ENCODE measurements at places on chromosomes 4 and X.

DNA sequence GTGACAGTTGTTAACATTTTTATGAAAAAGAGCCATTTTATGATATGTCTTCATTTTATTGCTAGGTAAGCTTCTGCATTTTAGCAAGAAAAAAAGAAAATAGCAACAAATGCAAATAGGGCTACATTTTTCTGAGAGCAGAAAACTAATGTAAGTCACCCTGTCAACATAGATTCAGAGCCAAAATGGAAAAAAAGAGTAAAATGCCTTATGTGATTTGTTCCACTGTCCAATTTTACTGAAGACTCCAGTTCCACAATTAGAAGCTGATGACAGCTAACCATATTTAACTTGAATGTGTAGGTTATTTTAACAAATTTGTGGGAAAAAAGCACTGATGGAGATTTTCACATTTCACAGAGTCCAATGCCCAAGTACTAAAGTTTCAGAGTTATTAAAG lies 772.3 kb downstream of the FAT4 start:
- no peak for DNase-seq

DNA sequence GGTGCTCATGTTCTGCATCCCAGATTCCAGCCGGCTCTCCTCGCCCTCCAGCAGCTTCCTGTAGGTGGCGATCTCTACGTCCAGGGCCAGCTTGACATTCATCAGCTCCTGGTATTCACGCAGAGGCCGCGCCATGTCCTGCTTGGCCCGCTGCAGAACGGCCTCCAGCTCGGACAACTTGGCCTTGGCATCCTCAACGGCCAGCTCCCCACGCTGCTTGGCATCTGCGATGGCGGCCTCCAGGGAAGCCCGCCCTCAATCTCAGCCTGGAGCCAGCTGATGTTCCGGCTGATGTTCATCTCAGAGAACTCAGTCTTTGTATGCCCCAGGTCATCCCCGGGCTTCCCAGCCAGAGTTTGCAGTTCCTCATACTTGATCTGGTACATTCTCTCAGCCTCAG lies 431.8 kb upstream of the DIPK2B start:
- DNase-seq: no peak

- DNase-seq: no peak
These were observed 15.0 kb downstream of the BOD1L1 start for GRCh38 chr4:13612569-13612968.

GRCh38 chr4:18536428-18536827 lies 514.9 kb upstream of the LCORL start:
- no peak for DNase-seq

DNA sequence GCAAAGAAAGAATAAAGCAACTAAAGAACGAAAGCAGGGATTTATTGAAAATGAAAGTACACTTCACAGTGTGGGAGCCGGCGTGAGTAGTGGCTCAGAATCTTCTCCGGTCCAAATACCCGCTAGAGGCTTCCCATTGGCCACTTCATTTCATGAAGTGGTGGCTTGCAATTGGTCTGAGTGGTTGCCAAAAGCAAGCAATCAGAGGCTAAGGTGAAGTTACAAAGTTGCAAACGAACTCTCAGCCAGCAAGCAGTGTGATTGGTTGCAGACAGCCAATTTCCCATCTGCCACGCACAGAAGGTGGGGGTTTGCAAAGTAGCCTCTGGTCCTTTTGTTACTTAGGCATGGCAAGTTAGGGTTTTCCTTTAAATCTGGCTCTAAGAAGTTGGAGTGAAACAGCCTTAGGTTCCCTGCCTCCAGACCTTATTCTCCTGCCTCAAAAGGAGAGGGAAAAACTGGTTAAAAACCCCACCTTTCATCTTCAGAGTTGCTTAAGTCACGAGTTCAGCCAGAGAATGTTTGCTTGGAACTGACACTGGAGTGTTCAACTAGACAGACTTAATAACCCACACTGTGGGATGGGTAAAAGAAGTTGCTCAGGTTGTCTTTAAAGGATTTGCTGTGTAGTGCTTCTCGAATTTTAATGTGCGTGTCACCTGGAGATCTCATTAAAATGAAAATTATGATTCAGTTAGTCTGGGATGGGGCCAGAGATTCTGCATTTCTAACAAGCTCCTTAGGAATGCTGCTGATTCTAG lies 6.9 kb upstream of the CLOCK start:
- no peak for DNase-seq

DNA sequence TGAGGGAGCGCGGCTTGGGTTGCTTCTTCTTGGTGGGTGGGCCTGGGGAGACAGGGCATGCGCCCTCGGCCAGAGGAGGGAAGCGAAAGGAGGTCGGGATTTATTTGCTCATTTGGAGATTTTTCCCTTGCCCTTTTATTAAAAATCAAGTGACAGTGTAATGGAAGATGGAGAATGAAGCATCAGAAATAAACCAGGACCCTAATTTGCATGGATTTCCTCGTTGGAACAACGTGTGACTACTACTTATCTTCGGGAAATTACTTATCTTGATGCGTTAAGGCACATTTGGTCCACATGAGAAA lies 709 bp upstream of the CLOCK start:
- DNase-seq: no peak

GRCh38 chr4:97900229-97900628 lies 243.0 kb downstream of the STPG2 start:
- no peak for DNase-seq

GRCh38 chr4:5050520-5051277 lies 581 bp upstream of the STK32B start:
- DNase-seq: no peak

GRCh38 chr4:142265536-142265935 lies 580.6 kb downstream of the INPP4B start:
- no peak for DNase-seq

DNA sequence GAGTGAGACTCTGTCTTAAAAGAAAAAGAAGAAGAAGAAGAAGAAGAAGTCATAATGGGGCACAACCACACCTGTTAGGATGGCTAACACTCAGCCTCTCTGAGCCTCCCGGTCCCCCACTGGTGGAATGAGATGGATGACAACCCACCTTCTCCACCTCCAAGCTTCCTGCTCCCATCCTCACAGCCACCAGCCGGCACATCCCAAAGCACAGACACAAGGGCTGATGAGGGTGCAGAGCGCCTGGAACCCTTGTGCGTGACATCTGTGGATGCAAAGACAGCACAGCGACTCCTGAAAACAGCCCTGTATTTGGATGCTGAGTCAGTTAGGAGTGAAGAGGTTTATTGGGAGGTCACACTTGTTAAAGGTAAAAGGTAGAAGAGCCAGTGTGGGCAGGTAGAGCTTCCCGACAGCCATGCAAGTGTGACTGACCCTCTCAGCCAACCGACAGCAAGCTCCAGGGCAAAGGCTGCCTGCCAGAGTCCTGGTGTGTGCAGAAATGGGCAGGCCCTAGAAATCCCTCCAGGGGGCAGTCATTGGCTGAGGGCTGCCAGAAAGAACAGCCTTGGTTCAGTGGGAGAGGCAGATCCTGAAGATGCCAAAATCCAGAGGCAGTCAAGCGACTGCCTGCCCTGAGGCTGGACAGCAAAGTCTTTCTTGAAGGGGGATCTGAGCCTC lies 26.6 kb upstream of the MAN2B2 start:
- no peak for DNase-seq

GRCh38 chr4:23001478-23001877 lies 308.7 kb downstream of the GBA3 start:
- no peak for DNase-seq

DNA sequence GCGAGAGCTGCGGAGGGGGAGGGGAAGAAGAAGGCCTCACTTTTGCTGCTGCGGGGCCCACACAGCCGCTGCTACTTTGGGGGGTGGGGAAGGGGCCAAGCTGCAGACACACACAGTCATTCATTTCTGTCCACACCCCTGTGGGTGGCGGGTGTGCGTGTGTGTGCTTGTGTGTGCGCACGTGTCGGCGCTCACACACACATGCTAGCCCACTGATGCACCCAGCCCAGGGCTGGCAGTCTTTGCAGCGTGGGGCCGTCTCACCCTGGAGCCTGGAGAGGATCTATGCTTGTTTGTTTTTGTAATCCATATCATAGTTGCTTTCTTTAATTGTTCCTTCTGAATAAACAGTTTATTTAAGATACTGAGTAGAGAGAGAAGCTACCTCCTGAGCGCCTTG lies 4.0 kb downstream of the DUSP9 start:
- no peak for DNase-seq

DNA sequence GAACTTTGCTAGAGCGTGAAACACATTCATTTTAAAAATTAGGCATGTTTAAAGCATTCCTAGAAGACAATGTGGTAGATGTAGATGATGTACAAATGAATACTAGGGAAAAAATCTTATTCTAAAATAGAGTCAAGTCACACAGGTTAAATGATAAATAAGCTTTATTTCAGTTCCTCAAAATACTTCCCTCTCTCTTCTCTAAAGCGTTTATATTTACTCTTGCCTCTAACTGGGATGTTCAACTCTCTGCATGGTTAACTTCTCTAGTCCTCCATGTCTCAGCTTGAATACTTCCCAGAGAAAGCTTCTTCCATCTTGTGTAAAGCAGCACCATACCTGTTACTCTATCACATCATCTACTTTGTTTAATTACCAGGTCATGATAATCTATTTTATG lies 30.9 kb upstream of the GLRA3 start:
- DNase-seq: no peak

GRCh38 chr4:104869831-104870230 lies 276.8 kb upstream of the TET2 start:
- no peak for DNase-seq

DNA sequence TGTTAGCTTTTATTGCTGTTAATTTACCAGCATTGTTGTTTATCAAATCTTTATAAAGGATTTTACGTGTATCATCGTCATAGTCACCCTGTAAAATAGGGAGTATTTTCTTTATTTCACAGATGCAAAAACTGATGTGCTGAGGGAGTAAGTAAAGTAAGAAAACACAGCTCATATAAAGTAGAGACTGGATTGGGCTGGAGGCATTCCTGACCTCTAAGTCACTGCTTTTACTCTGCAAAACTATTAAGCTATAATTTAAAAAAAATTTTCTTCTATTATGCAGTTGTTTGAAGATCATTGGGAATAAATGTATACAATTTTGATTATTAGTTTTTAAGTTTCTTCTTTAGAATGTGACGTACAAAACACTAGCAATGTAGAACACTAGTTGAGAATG lies 45.9 kb downstream of the NUDT6 start:
- DNase-seq: no peak

DNA sequence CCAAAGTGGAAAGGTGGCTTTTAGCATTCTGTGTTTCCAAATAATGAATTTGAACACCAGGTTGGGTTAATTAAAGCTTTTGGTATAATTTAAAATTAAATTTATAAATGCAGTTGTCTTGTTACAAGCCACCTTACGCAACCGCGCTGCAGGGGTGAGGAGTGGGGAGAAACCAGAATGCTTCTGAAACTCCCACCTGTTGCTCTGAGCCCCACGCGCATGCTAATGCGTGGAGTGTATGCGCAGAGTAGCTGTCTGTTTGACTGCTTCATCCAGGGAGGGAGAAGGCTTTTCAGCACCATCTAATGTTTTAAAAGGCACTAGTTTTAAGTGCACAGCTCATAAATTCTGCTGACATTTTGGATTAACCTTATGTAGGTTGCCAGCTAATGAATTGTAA lies 12.5 kb downstream of the OGT start:
- DNase-seq: no peak

GRCh38 chr4:11704186-11704830 lies 275.6 kb upstream of the HS3ST1 start:
- DNase-seq: no peak

DNA sequence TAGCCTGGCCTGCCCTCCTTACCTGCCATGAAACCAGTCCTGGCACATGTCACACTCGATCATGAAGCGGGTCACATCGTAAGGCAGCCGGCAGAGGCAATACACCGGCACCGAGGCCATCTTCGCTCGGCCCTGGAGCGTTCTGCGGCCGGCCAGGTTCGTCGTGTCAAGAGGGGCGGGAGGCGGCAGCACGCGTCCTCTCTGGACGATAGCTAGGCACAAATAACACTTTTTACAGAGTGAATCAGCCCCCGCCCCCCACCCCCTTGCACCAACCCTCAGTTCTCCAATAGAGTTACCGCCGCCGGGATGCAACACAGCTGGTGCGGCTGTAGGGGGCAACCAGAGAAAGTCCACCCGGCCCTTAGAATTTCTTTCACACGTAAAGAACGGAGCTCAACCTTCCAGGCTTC lies 1.7 kb downstream of the PHF8 start:
- peak; percentile 9 for DNase-seq

- no peak for DNase-seq
These were observed 129.5 kb downstream of the GATB start for GRCh38 chr4:151631349-151631748.

DNA sequence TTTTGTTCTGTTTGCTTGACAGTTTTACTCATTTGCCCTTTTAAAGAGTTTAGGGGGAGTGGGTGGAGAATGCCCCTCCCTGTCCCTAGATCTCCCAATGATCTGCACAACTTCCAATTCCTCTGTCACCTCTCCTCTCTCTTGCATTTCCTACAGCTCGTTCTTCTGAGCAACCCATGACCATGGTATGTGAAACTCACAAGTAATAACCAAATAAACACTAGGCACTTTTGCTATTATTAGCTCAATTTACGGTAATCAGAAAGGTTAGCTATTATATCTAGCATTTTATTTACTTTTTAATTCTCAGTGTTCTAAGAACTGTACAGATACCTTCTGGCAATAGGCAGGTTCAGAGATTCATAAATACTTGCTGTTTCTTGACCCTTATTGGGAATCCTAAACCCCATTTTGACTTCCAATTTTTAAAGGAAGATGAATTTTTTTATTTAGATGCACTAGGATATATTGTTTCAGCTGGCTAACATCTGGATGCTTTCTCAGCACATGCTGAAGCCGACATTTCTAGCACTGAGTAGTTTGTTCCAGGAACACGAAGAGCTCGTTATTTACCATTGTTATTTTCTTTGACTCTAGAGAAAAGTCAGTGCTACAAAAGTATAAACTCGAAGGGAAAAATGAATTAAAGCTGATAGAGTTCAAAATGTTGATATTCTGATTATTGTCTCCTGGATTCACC lies 194.7 kb upstream of the TLL1 start:
- no peak for DNase-seq

DNA sequence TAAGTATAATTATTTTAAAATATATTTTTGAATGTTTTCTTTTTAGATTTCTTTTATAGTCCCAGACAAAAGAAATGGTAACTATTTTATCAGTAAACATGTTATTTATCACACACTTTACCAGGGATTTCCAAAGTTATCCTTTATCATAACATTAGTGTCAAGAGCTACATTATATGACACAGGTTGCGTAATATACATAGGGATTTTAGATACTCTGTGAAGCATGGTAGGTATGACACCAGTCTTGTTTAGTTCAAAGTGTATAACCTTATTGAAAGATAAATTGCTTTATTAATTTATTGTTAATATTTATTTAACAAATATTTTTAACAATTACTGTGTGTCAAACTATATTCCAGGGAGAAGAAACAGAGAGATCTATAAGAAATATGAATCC lies 163.3 kb upstream of the PABPC4L start:
- DNase-seq: no peak

GRCh38 chr4:48369248-48369647 lies 27.9 kb downstream of the SLAIN2 start:
- DNase-seq: no peak

Data from stimulated activated CD8-positive, alpha-beta memory T cell treated with anti-CD3 and anti-CD28 coated beads, Interleukin-2, amount 100 ng/mL, for 1 hour (primary cell).